SK-N-SH (cell line): ENCODE measurements at places on chromosomes 5 and 9. TPM values are rescaled to one million over a fixed set of nuclear protein-coding genes. Genes with fewer than 3 reads are reported as not detected.

Gene FBP2
- polyA plus RNA-seq, result not detected in 2 replicates

DNA sequence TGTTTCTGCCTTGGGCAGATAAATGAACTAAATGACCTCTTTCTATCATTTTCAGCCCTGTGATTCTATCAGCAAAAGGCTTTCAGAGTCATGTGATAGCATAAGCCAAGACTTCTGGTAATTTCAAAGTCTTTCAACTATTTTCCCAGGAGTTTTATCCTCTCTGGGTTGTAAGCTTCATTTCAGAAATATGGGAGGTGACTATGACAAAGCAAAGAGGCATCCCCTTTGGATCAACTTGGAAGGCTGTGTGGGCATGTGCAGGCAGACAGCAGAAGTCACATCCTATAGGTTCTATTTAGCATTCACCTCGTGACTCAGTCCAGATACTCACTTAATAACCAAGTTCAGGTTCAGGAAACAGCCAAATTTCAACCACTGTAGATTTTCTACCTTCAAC lies 149.0 kb upstream of the FST start:
- DNase-seq, result no peak

Gene RLN2
- polyA plus RNA-seq, result 0.50 and 0.51 TPM in 2 replicates

DNA sequence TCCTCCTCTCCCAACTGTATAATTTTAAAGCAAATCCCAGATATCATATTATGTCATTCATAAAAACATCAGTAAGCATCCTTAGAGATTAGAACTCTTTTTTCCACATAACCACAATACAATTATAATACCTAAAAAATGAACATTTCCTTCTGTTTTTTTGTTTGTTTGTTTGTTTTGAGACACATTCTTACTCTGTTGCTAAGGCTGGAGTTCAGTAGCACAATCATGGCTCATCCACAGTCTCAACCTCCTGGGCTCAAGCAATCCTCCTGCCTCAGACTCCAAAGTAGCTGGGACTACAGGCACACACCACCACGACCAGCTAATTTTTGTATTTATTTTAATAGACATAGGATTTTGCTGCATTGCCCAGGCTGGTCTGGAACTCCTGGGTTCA lies 8.0 kb downstream of the F2R start:
- DNase-seq, result no peak

Gene EPB41L4A
- 0.07 and 0.31 TPM in 2 replicates for polyA plus RNA-seq

GRCh38 chr5:82341325-82341724 lies 63.2 kb upstream of the RPS23 start:
- DNase-seq, result no peak

DNA sequence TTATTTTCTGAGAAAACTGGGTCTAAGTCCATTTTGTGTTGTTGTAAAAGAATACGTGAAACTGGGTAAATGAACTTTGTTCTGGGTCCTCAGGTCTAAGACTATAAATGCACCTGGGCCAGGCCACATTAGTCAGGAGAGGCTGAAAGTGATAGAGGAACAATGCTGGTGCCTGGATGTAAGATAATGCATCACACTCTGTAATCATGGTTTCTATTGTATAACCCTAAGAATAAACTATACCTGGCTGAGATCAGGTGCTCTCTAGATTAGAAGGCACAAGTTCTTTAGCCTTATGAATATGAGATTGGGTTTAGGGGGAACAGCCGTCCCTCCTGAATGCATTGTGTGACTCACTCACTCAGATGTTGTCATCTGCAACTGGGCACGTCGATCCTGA lies 675.5 kb downstream of the HTR1A start:
- DNase-seq, result no peak

DNA sequence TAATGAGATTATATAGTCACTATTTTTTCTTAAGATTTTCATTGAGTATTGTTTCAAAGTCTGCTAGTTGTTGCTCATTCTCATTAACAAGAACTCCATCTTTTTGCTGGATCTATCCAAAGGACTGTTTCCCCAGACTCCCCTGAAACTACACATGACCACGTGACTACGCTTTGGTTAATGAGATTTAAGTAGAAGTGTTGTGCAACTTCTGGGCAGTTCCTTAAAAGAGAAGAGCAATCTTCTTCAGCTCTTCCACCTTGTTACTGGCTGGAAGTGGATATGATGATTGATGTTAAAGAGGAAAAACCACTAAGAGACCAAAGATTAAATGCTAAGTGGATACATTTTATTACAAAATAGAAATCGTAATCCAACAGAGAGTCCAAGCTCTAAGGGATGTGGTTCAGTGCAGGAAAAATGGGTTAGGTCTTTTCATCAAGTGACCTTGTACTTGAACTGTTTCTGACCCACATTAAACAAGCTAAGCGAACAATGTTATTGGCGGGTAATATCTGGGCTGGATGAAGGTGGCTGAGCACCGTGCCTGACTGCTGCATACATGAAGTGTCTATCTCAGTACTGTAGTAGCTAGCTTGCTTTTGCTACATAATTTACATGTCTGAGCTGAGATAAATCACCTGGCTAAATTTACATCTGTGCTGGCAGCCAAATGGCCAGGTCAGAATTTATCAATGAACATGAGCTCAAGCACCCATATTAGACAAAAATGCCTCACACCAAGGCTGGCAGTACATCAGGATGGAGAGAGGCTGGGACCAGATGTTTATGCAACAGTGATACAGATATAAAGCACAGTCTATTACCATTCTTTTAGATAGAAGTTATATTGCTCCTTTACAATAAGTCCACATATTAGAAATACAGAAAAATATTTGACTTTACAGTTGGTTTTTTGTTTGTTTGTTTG lies 7.5 kb upstream of the CTNNAL1 start:
- DNase-seq, result no peak

DNA sequence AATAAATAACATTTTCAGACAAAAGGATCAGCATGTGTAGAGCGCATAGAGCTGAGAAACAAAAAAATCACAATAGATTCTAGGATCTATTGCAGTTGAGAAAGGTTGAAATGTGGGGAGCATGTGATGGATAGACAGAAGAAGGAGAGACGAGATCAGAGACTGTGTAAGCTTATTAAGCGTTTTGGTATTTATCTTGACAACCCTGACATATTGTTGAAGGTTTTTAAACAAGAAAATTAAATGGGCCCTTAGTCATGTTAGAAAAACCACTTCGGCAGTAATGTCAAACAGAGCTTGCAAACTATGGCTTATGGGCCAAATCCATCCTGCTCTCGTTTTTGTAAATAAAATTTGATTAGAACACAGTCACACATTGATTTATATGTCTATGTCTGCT lies 200.5 kb upstream of the KLF4 start:
- no peak for DNase-seq

Gene SYNPO
- polyA plus RNA-seq, result 3.0 and 5.1 TPM in 2 replicates

Gene ADGRD2
- polyA plus RNA-seq, result 0.05 and 0.10 TPM in 2 replicates

Gene GKAP1
- 1.7 and 1.8 TPM in 2 replicates for polyA plus RNA-seq

DNA sequence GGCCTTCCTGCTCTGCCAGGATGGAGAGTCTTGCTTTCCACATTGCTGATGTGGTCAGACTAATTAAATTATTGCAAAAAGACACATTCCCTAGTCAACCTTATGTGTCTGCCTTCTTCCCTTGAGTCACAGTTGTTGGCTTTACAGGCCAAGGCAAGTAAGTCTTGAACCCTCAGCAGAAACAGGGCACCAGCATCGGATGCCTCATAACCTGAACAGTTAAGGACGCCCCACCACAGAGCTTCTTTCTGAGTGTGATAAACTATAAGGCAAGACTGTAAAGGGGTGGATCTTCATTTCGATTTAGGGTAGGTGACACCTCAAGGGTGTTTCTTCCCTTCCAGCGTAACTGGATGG lies 670 bp upstream of the KIF2A start:
- peak; percentile 14 for DNase-seq

Gene DMGDH
- 0.56 and 0.70 TPM in 2 replicates for polyA plus RNA-seq

DNA sequence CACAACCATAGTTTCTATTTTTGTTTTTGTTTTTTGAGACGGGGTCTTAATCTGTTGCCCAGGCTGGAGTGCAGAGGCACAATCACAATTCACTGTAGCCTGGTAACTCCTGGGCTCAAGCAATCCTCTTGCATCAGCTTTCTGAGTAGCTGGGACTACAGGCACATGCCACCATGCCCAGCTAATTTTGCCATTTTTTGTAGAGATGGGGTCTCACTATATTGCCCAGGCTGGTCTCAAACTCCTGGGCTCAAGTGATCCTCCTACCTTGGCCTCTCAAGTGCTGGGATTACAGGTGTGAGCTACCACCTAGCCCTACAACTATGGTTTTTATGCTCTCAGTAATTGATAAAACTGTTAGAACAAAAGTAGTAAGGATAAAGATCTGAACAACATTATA lies 147.5 kb upstream of the SHB start:
- no peak for DNase-seq

Gene CEL
- polyA plus RNA-seq, result 0.75 and 0.87 TPM in 2 replicates

DNA sequence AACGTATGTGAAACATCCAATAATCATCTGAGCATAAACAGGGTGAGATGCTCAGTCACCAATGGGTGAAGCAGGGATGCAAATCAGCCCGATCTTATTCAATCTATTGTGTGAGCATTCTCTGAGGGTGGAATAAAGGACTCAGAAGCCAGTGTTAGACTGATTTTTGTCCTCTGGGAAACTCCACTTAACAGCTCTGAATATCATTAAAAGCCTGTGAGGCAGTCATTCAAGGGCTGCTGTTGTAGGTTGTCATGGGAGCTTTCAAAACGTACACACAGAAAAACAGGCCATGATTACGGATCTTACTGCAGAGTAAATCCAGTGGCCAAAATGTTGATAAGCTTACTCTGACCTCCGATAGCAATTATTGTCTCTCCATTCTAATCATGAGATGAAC lies 266.5 kb upstream of the EFNA5 start:
- DNase-seq, result peak; percentile 3

Gene IDNK
- polyA plus RNA-seq, result 4.2 and 4.9 TPM in 2 replicates

Gene BAG1
- 40.0 and 49.9 TPM in 2 replicates for polyA plus RNA-seq

Gene FOXD4L6
- 0.05 TPM in 1 of 2 replicates, not detected in the other for polyA plus RNA-seq

Gene SLC36A3
- not detected in 2 replicates for polyA plus RNA-seq

Gene BAAT
- 0.02 and 0.05 TPM in 2 replicates for polyA plus RNA-seq

GRCh38 chr9:5499157-5499556 lies 11.2 kb upstream of the PDCD1LG2 start:
- no peak for DNase-seq

DNA sequence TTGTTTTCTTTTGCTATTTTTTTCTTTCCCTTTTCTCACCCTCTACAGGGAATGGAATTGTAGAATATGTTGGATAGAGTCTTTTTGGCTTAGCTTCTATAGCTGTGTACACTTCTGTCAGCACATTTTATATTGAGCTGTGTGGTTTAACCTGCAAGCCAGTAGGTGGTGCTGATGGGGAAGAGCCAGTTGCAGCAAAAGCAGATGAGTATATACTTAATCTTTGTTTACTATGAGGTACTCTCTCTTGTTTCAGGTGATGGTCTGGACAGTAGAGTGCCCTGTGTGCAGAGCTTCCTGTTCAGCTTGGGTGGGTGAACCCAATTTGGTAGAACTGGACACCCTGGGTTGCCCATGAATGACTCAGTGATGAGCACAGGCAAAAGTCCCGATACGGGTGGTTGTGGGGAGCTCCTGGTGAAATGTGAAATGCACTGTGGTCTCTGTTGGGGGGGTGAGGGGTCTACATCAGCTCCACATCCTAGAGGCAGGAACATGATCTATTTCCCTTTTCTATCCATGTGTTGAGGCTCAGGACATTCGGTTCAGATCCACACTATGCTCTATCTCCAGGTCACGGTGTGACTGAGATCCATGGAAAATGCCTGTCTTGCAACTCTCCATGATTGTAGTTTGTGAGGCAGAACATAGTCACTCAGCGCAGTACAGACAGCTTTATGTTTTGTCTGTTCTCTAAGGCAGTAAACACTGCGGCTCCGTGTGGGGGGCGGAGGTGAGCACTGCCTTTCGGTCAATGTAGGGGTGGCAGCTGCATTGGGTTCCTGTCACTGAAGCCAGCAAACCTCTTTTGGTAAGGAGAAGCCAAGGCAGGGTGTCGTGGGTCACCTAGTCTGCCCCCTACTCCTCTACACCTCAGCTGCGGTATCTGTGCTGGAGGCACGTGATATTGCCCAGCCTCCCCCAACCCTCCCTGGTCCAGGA lies 353.2 kb downstream of the PRR16 start:
- DNase-seq, result peak; percentile 2

DNA sequence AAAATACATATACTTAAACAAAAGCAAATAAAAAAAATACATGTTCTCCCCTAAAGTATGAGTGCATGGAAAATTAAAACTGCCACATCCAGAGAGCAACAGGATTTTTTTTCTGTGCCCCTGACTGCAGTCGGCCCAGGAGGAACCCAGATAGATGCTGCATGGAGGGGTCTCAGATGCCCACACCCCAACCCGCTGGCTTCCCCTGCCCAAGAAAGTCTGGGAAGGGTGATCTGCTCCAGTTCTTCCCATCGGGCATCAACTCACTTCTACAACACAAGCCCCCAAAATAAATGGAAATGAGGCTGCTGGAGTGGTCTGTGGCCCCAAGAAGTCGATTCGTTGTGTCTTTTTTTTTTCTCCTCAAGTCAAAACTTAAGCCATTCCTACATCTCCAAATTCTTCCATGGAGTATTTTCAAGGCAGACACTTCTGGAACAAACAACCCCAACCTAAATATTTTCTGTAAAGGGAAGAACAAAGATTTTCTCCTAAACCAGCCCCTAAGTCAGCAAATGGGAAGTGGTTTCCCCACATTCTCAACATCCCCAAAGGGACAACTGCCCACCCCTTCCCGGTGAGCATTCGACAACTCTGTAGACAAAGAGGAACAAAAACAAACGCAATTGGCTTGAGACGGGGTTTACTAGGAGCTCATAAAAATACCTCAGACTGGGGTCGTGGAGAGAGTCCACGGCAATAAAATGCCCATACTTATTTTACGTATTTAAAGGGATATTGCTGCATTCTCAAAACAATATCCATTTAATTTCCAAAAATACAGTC lies 46.7 kb downstream of the ROR2 start:
- no peak for DNase-seq

GRCh38 chr5:38557308-38557710 lies 863 bp upstream of the LIFR start:
- no peak for DNase-seq

Gene GABRB2
- not detected in 2 replicates for polyA plus RNA-seq

GRCh38 chr9:31112491-31112890 lies 1272.0 kb upstream of the ACO1 start:
- DNase-seq, result no peak

DNA sequence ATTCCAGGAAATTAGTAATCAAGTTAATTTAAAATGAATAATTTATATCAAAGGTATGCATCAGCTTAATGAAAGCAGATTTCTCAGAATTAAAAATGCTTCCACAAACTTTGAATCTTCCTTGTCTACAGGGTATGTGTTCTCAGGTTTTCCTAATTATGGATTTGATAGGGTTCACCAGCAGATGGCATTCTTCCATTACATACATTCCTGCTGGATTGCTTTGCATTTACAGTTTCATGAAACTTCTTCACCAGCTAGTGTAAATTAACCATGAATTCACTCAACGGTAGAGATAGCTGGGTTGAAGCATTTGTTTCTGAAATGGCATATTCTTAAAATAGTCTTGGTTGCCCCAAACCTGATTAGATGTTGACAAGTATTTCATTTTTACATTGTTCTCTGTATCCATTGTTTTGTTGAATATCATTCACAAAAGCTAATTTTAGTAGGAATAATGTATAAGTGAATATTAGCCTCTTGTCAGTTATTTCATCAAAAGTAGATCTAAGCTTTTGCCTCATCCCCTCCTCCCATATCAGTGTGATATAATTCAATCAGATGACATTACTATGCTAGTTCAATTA lies 68.7 kb upstream of the WDR41 start:
- peak; percentile 40 for DNase-seq

GRCh38 chr5:83441747-83442146 lies 29.8 kb upstream of the VCAN start:
- DNase-seq, result no peak

Gene OR1Q1
- 0.10 and 0.29 TPM in 2 replicates for polyA plus RNA-seq

GRCh38 chr9:4263591-4263990 lies 36.3 kb downstream of the GLIS3 start:
- DNase-seq, result no peak
